Uterine smooth muscle cell (primary cell): ENCODE measurements at places on chromosomes 7 and 10. TPM values are rescaled to one million over a fixed set of nuclear protein-coding genes. Genes with fewer than 3 reads are reported as not detected.

The PIK3CG gene
- not detected in 2 replicates for total RNA-seq

The PIP gene
- total RNA-seq, result not detected in 2 replicates

The AMPH gene
- total RNA-seq, result 1.5 and 2.0 TPM in 2 replicates

The CAMK2G gene
- total RNA-seq, result 27.2 and 28.0 TPM in 2 replicates

The CACNB2 gene
- total RNA-seq, result 0.33 and 0.75 TPM in 2 replicates

The CD36 gene
- total RNA-seq, result 1.5 and 2.6 TPM in 2 replicates

The UBTD1 gene
- 25.6 and 31.2 TPM in 2 replicates for total RNA-seq

The FANK1 gene
- total RNA-seq, result 2.2 and 3.7 TPM in 2 replicates

The GJD4 gene
- 0.12 TPM in 1 of 2 replicates, not detected in the other for total RNA-seq

The SEMA3A gene
- total RNA-seq, result 19.1 and 113 TPM in 2 replicates

The SPDYE2B gene
- total RNA-seq, result not detected in 2 replicates

The ANKRD2 gene
- total RNA-seq, result 0.25 and 0.66 TPM in 2 replicates

The OR2A5 gene
- total RNA-seq, result not detected in 2 replicates

The OR2A7 gene
- 0.12 TPM in 1 of 2 replicates, not detected in the other for total RNA-seq

The IFIT1 gene
- total RNA-seq, result 12.7 and 16.4 TPM in 2 replicates

The CALML5 gene
- not detected in 2 replicates for total RNA-seq

The GRK5 gene
- 4.2 and 8.1 TPM in 2 replicates for total RNA-seq

The SH2D4B gene
- not detected in 2 replicates for total RNA-seq

The CFAP46 gene
- total RNA-seq, result 0.87 and 1.1 TPM in 2 replicates

The DGKI gene
- 2.4 and 2.9 TPM in 2 replicates for total RNA-seq

The CCZ1B gene
- total RNA-seq, result 52.2 and 56.8 TPM in 2 replicates

The NEUROG3 gene
- not detected in 2 replicates for total RNA-seq

The CYP2C8 gene
- not detected in 2 replicates for total RNA-seq

The WIPF3 gene
- not detected in 2 replicates for total RNA-seq

The TMEM270 gene
- total RNA-seq, result not detected in 2 replicates

The ANKRD22 gene
- 0.12 TPM in 1 of 2 replicates, not detected in the other for total RNA-seq

The FGFBP3 gene
- total RNA-seq, result 0.66 and 0.75 TPM in 2 replicates

The CTTNBP2 gene
- 5.4 and 7.0 TPM in 2 replicates for total RNA-seq

The LRRC27 gene
- total RNA-seq, result 7.1 and 13.9 TPM in 2 replicates

The UNCX gene
- not detected in 2 replicates for total RNA-seq

The CADPS2 gene
- 21.6 and 34.5 TPM in 2 replicates for total RNA-seq

The BUD23 gene
- 47.5 and 66.5 TPM in 2 replicates for total RNA-seq

The ATG9B gene
- total RNA-seq, result 0.11 and 0.12 TPM in 2 replicates

The NANOS1 gene
- total RNA-seq, result under 0.01 and 0.37 TPM in 2 replicates

The GCK gene
- total RNA-seq, result 0.55 and 0.62 TPM in 2 replicates

The TET1 gene
- 2.0 and 2.5 TPM in 2 replicates for total RNA-seq

The SLC39A12 gene
- under 0.01 TPM in 1 of 2 replicates, not detected in the other for total RNA-seq

The CHAT gene
- not detected in 2 replicates for total RNA-seq

The SLC18A2 gene
- total RNA-seq, result not detected in 2 replicates

The LSM8 gene
- 36.0 and 54.7 TPM in 2 replicates for total RNA-seq

The NFE2L3 gene
- 2.9 and 5.2 TPM in 2 replicates for total RNA-seq

The DDC gene
- total RNA-seq, result not detected in 2 replicates

The ACSM6 gene
- total RNA-seq, result not detected in 2 replicates

The MCM10 gene
- 5.4 and 16.0 TPM in 2 replicates for total RNA-seq

The RADIL gene
- 0.50 and 1.1 TPM in 2 replicates for total RNA-seq

The HYAL4 gene
- not detected in 2 replicates for total RNA-seq

The OSBPL3 gene
- total RNA-seq, result 19.4 and 23.9 TPM in 2 replicates

The SLC26A3 gene
- not detected in 2 replicates for total RNA-seq

The IFIT1B gene
- not detected in 2 replicates for total RNA-seq

The ABCC2 gene
- total RNA-seq, result 0.55 and 0.75 TPM in 2 replicates

The SPDYE11 gene
- not detected in 2 replicates for total RNA-seq
